ENCODE measurements at places on chromosomes 2 and 18.

DNA sequence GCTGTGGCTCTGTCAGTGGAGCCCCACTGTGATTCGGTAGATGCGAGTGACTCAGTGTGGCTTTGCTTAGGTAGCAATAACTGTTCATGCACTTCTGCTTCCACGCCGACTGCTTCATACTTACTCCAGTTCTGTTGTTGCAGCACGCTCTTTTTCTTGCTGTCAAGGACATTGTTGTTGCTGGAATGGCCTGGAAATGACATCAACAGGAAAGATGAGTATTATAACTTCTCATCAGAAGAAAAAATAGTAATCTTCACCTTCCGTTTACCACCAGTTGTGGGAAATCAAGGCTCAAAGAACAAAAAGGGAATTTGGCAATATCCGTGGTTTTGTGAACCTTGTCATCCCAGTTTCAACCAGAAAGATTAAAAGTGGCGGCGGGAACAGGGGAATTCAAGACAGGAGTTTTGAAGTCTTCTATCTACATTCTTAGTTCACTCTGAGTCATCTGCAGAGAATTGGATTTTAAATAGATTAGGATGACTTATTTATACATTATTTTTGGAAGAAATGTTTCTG, 8.3 kb downstream of the TM4SF20 start:
- DNase-seq: no peak

- DNase-seq: no peak
Measured at GRCh38 chr2:136122661-136123060, 4.7 kb upstream of the CXCR4 start.

GRCh38 chr18:62716619-62717168, 1.4 kb downstream of the PHLPP1 start:
- peak; percentile 92 for DNase-seq

DNA sequence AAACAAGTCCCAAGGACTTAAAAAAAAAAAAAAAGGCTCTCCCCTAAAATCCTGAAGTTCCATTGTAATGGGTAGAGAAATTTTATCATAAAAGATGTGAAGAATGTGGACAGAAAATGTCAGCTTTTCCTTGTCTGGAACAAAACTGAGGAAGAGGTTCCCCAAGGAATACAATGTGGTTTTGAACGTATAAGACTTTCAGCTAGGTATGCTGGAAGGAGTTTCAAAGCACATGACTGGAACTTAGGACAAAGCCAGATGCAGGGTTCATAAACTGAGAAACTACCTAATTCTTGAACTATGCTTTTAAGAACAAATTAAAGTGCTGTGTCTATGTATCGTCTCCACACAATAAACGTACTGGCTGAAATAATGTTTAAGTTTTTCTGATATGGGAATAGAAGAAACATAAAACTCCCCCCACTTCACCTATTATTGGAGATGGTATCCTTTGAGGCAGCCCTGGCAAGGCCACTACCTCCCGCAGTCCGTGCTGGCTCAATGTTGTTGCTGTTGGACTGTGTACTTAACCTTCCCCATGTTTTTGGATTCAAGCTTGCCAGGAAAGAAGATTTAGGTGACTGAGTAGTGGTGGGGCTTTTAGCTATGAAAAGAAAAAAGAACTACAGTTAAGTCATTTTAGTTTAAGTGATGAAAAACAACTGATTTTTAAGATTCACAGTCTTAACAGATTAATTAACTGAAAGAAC, 84.2 kb upstream of the DNER start:
- no peak for DNase-seq

- DNase-seq: peak; percentile 63
Measured at GRCh38 chr2:10460366-10460796, 12.3 kb upstream of the ODC1 start.

- DNase-seq: no peak
Measured at GRCh38 chr18:36993068-36993467, 164.1 kb downstream of the KIAA1328 start.

DNA sequence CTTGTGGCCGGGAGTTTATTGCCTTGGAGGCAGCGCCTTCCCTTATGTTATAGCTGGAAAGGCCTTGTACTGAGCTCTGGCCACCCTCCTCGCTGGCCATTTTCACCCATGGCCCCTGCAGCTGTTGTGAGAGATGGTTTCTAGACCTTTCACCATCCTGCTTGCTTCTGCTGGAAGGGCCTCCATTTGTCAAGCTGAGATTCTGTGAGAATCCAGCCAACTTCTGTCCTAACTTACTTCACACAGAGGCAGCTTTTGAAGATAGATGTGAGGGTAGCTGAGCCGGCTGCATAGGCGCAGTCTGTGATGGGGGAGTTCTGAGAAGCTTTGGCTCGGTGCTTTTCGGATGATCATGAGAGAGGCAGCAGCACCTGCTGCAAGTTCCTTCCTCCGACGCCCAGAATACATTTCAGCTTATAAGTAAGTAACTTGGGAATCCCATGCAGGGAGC, 8.7 kb downstream of the CTIF start:
- no peak for DNase-seq

- no peak for DNase-seq
Measured at GRCh38 chr2:54088719-54089118, 26.7 kb upstream of the ACYP2 start.

GRCh38 chr2:16166327-16166981, 226.1 kb downstream of the MYCN start:
- DNase-seq: no peak

GRCh38 chr18:62499263-62499650, 23.6 kb upstream of the ZCCHC2 start:
- no peak for DNase-seq

DNA sequence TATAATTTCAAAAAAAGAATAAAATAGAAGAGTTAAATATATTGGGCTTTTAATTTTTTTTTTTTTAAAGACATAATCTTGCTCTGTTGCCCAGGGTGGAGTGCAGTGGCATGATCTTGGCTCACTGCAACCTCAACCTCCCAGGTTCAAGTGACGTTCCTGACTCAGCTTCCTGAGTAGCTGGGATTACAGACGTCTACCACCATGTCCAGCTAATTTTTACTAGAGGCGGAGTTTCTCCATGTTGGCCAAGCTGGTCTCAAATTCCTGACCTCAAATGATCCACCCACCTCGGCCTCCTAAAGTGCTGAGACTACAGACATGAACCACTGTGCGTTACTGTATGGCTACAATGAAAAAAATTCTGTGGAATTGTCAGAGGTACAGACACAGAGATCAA, 98.1 kb upstream of the RGPD4 start:
- no peak for DNase-seq

DNA sequence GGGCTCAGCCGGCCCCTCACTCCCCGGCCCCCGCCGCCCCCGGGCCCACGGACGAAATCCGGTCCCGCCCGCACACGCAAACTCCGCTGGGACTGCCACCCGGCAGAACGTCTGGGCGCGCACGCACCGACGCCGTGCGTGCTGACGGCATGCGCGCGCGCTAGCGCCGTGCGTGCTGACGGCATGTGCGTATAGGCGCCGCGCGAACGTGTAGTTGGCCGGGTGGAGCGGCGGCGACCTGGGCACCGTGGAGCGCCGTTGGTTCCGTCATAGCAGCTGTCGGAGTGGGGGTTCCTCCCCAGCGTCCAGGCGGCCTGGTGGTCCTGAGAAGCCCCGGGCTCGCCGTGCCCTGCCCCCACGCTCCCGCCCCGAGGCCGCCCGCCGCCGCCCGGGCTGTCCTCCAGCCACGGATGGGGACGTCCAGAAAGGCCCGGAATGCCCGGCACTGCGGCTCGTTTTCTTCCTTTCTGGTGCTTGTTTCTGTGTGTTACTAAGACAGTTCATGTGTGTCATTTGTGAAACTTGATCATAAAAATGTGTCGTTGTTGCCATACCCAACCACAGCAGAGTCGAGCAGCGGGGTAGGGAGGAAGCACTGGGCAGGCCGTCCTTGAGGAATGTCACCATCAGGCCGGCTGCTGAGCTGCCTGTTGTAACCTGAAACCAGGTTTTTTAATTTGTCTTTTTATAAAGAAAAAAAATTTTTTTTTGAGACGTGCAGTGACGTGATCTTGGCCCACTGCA, at the start of gene TXNL4A:
Gene TXNL4A (minus strand): TSS at position 113 of the 744 bp plus-strand sequence. CDS start 171 bp downstream, outside the sequence.
- DNase-seq: peak; percentile 97

DNA sequence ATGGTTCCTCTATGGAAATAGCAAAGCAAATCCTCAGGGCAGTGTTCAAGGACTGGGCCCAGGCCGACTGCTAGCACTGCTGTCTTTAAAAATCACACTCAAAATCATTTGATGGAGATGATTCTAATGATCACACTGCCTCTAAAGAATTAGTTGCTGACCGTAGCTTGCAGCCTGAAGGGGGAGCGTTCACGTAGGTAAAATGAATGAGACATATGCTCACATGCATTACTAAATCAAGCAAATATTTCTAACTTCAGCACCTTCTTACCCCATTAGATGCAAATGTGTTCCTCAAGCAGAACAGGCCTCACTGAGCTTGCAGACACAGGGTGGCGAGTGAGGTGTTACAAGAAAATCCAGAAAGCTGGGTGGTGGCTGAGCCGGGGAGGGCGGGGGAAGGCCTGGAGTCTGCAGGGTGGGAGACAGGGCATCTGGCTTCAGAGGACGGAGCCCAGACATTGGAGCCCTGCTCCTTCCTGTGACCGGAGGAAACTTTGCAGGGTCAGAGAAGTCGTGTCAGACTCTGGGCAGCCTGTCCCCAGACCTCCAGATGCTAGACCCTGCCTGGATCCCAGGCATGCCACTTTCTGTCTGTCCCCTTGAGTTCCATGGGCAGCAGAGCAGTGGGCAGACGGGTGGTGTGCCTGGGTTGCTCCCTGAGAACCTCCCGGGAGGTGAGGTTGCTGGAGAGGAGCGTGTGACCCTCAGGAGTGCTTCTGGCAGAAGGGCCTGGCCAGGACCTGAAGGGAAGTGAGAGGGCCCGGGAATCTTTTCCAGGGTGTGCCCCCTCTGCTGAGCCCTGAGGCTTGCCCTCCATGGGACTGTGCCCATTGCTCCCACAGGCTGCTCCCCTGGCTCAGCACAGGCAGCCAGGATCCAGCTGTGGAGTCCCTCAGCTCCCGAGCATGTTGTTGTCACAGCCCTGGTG, 7.1 kb upstream of the NPPC start:
- DNase-seq: no peak

DNA sequence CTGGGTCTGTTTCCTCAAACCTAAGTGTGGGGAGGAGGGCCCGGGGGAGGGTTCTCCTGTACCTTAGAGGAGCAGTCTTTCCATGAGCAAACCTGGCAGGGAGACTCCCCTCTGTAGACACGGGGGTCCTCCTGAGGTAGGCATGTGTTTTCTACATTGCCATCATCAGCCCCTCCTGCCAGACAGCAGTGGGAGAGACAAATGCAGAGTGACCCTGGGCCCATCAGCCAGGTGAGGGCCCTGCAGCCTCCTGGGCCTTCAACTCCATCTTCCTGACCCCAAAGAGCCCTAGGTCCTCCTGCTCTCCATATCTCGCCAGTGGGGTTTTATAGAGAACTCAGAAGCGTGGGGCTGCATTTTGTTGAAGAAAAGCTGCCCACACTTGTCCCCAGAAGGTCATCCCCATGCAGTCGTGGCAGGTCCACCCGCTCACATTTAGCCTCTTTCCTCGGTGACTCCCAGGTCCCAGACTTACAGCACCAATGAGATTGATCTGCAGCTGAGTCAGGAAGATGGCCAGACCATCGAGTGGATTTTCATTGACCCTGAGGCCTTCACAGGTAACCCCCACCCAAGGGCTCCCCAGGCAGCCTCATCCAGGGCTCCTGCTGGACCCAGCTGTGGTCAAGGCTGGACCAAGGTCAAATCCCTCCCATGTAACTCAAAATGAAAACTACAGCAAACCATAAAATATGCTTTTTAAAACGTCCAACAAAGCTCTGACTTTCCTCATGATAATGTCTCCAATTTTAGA, 2.6 kb downstream of the CHRNG start:
- no peak for DNase-seq

DNA sequence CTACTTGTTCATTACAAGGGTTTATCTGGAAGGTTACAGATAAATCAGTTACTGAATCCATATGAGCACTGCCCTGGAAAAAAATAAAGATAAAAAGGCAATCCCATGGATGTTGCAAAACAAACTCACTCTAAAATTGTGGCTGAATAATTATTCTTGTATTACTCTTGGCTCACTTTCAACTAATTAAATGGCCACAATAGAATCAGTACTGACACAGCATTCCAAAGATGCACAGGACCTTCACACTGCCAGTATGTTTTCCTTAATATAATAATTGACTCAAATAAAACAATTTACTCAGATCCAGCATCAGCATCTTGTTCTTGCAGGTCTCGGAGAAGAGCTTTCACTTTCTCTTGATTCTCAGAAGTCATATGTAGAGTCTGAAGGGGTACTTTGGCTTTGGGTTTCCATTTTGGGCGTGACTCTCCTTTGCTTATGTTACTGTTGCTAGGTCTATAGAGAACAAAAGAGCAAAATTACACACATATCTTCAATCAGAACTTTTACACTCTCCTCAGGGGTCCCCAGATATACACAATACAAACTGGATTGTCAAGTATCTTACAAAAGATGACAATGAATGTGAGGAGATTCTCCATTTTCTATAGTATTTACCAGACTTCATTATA, 12.6 kb downstream of the DHX57 start:
- no peak for DNase-seq

DNA sequence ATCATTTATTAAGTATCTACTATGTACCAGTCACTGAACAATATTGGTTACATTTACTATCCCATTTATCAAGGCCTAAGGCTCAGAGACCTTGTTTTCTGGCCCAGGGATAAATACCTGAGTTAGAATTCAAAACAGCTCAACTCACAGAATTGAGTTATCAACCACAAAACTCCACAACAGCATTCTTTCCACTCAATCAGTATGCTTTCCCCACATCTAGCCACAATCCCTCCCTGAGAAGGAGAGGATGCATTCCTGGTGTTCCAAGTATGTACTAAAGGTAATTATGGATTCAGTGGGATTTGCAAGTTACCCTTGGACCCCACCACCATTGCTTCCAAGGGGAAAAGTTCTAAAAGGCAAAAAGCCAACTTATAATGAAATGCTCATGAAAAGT, 104.2 kb upstream of the PID1 start:
- no peak for DNase-seq

DNA sequence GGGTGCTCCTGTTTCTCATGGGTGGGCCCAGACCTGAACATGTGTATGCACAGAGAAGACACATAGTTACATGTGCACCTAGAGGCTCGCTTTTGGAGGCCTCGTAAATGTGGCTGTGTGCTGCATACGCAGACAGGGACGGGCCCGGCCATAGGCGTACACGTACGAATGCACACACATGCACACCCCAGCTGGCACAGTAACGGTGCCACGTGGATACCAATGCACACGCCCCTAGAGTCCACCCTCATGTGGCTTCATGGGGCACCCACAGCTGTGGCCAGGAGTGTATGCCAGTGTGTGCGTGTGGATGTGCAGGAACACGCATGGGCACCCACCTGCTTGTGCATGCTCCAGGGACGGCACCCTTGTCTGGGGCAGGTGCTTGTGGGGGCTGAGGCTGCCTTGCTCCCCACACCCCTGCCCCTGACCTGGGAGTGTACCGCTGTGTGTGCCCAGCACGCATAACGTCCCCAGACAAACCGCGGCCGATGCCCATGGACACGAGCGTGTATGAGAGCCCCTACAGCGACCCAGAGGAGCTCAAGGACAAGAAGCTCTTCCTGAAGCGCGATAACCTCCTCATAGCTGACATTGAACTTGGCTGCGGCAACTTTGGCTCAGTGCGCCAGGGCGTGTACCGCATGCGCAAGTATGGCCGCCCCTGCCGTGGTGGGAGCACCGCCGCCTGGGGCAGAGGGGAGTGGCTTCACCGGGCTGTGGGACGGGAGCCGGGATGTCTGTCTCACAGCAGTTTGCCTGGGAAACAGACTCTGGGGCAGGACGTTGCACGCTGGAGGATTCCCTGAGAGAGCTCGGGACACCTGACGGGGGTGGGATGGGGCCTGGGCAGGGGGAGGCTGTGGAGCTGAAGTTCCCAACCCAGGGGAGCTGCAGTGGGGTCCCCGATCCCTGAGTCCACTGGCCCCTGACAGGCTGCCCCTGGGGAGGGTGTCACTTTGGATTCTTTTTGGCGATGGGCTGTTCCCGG, 21.0 kb downstream of the ZAP70 start:
- peak; percentile 72 for DNase-seq

- no peak for DNase-seq
Measured at GRCh38 chr2:187527262-187527661, 27.0 kb downstream of the TFPI start.

Measured in spleen (tissue), 13 donors.